Metanephros (tissue), 2 donors: ENCODE measurements at places on chromosomes 7 and 10. TPM values are rescaled to one million over a fixed set of nuclear protein-coding genes. Genes with fewer than 3 reads are reported as not detected.

C1GALT1 gene
- 30.9 TPM for total RNA-seq

H2BK1 gene
- total RNA-seq: not detected

C10orf143 gene
- 2.1 TPM for total RNA-seq

ZNF783 gene
- 16.8 TPM for total RNA-seq

RADIL gene
- 2.5 TPM for total RNA-seq

EBF3 gene
- total RNA-seq: 12.2 TPM

DKK1 gene
- total RNA-seq: 9.6 TPM

NPSR1 gene
- total RNA-seq: not detected

PLCE1 gene
- total RNA-seq: 16.2 TPM

PRSS37 gene
- total RNA-seq: not detected

SSC4D gene
- total RNA-seq: 3.7 TPM

KCP gene
- 16.2 TPM for total RNA-seq

VSTM4 gene
- total RNA-seq: 21.5 TPM

VWDE gene
- 3.1 TPM for total RNA-seq

ANKRD1 gene
- total RNA-seq: 1.3 TPM

NEBL gene
- total RNA-seq: 62.6 TPM
